ENCODE measurements at places on chromosomes 4 and X.

DNA sequence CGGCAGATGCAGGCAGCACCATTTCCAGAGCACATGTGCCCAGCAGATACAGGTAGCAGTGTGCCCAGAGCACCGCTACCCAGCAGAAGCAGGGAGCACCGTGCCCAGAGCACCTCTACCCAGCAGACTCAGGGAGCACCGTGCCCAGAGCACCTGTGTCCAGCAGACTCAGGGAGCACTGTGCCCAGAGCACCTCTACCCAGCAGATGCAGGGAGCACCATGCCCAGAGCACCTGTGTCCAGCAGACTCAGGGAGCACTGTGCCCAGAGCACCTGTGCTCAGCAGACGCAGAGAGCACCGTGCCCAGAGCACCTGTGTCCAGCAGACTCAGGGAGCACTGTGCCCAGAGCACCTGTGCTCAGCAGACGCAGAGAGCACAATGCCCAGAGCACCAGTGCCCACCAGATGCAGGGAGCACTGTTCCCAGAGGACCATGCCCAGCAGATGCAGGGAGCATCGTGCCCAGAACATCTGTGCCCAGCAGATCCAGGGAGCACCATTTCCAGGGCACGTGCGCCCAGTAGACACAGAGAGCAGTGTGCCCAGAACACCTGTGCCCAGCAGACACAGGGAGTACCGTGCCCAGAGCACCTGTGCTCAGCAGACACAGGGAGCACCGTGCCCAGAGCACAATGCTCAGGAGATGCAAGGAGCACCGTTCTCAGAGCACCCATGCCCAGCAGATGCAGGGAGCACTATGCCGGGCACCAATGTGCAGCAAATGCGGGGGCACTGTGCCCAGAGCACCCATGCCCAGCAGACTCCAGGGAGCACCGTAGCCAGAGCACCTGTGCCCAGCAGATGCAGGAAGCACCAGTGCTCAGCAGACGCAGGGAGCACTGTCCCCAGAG lies 236.4 kb downstream of the DHRSX start:
- no peak for DNase-seq

DNA sequence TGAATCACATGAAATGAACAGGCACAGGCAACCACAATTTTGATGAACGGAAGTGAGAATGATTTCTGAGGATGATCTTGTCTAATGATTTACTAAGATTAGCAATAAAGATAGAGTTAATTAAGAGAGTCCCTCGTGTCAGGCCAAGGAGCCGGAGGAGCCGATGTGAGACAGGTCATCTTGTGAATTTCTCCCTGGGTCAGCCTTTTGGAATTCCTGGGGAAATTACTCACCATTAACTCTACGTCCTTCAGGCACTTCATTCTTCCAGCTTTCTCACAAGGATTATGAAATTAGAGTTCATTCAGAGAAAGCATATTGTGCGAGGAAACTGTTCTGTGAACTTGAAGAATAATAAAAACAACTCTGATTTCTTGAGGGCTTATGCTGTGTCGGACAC lies 86.7 kb downstream of the PSAPL1 start:
- DNase-seq: peak; percentile 59

DNA sequence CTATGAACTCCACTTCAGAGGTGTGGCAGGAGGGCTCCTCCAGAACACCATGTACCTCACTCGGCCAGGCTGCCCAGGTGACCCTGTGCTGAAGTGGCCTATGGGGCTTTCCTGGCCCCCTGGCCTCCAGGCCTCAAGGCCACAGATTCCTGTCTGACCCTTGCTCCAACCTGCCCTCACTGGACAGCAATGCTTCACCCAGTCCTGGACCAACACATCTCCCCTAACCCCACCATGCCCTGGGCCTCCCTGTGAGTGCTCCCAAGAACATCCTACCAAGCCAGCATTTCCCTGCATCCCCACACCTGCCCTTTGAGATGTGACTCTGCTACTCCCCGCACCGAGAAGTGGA lies 10.5 kb downstream of the ZFYVE28 start:
- no peak for DNase-seq

- peak; percentile 20 for DNase-seq
These were observed 2442.0 kb downstream of the PCDH7 start for GRCh38 chr4:33162122-33162521.

DNA sequence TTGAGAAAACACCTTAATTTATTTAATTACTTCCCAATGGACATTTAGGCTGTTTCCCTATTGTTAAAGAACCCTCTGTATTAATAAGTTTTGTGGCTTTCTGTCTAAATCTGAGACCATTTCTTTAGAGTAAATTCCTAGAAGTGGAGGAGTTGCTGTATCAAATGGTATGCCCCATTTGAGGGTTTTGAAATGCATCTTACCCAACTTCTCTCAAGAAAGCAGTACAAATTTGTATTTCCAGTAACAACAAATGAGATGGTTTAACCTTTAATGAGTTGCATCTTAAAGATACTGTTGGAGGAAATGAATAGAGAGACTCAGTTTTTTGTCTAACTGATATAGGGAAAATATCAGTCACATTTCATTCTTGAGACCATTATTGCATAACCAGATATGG lies 70.5 kb upstream of the CBLL2 start:
- DNase-seq: peak; percentile 20

DNA sequence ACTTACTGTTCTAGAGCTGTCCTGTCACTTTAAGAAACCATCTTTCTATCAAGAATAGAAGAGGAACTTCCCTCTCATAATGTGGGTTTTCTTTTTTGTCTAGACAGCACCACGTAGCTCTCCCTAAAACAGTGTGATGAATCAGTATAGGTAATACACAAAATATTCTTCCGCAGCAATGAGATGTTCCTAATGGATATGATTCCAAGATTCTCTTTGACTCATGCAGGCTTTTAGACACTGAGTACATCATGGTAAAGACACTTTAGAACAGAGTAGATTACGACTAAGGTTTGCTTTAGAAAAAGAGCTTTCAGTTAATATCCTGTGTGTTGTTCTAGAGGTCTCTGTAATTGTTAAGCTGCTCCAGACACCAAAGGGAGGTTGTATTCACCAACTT lies 69.8 kb downstream of the PTTG2 start:
- no peak for DNase-seq

DNA sequence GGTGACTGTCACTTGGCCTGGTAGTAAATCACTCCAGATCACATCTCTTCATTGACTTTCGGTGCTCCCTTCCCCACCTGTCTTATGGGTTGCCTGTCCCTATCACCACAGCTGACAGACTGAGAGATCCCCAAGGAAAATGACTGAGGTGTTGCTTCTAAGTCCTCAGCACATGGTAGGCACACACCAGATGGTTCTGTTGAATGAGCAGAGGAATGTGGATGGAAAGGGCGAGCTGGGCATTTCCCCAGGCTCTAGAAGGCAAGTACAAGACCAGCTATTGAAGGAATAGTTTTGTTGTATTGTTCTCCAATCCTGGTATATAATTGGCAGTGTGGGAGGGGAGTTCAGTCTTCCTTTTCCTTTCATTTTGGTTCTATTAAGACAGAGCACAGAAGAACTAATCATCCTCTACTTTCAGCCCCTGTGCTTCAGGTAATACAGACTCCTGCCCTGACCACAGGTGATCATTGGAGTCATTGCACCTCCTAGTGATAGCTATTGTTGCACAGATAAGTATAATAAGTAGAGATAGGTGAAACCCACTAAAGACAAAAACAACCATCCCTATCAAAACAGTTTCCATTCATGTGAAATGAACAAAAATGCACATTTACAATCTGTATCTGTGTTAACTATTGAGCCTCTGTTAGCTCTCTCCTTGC lies 158.6 kb downstream of the TRAM1L1 start:
- DNase-seq: no peak

GRCh38 chrX:153628129-153628528 lies 18.9 kb upstream of the DUSP9 start:
- no peak for DNase-seq

- DNase-seq: peak; percentile 50
These were observed 15.4 kb upstream of the FAM9C start for GRCh38 chrX:13059637-13060499.

DNA sequence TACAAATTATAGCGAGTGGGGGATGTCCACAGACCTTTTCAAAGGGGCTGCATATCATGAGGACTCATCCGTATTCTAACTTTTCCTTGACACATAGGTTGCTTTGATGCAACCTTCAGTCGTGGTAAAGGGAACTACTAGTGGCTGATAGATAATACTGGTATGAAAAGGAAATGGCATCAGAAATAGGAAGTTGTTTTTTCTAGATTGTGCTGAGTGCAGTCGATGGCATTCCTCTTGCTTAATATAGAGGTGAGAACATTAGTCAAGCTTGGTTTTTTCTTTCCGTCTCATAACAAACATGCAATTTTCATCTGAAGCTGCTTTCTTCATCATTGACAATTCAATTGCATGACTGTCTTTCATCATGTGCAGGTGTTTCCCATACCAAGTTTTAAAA lies 16.6 kb downstream of the ENPEP start:
- no peak for DNase-seq

- no peak for DNase-seq
These were observed 571.1 kb downstream of the PCDH7 start for GRCh38 chr4:31291238-31291637.

DNA sequence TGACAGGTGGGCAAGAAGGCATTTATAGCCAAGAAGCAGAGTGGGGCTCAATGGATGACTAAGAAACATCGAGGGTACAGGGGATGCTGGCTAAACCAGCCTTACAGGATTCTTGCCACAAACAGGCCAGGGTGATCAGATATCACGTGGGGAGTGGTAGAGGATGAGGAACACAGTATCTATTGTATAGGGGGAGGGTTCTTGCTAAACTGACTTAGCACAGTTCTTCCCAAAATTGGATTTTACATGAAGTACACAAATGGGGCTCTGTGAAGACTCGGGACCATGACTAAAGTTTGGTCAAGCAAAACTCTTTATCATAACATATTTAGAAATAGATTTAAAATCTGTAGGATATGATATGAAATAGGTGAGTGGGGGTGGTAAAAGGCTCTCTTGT lies 144.0 kb upstream of the ATOH1 start:
- DNase-seq: no peak

DNA sequence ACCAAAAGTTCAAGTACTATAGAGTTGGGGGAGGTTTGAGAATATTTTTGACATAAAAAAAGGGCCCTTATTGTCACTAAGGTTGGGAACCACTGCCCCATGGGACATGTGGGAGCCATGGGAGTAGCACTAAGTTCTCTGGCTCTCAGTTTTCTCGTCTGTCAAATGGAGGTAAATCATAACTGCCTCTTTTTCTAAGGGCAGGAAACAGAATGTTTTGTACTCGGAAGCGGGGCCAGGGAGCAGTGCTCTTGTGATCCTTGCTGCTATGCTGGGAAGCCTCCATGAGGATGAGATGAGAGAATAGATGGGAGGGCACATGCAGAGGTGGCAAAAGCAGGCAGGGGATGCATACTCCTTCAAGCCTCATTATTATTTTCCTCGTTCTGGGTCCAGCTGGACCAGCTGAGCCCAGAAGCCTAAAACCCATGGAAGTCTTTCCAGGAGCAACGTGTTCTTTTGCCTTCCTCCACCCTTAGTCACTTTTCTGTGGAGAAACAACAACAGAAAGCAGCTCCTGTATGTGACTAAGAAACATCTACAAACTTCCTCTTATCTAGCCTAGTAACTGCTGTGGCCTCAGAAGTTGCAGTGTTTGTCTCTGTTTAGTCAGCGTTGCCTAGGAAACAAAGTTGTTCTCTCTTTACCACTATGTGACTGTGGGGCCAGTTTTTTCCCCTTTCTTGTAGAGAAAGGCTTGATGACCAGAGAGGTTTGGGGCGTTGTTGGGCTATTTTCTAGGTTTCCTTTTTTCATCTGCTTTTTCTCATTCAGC lies 64.8 kb downstream of the TSC22D3 start:
- peak; percentile 77 for DNase-seq

GRCh38 chr4:23279377-23279986 lies 586.7 kb downstream of the GBA3 start:
- DNase-seq: peak; percentile 47

DNA sequence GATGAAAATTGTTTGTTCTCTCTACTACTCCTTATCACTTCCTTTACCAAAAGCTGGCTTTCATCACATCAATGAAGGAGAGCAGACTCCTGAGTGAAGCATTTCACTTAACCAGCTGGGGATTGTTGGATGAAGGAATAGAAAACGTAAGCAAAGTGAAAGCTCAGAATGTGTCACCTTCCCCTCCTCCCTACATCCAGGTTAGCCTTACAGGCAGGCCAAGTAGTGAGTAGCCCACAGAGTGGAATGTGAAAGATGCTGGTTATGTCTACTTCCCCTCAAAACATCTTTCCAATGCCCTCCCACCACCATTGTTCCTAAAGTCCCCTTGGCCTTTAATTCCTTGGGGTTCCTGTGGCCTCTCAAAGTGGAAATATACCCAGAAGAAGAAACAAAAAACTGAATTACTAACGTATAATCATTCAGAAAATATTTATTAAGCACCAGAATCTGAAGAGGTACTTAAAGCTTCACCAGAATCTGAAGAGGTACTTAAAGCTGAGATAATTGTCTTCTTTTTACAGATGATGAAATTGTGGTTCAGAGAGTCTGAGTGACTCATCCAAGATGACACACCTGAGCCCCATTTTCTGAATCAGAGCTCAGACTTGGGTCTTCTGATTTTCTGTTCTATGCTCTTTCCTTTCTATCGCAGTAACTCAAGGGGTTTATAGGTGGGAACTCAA lies 6.5 kb downstream of the P2RY4 start:
- peak; percentile 13 for DNase-seq

GRCh38 chr4:2442175-2442993 lies 23.6 kb downstream of the CFAP99 start:
- no peak for DNase-seq

DNA sequence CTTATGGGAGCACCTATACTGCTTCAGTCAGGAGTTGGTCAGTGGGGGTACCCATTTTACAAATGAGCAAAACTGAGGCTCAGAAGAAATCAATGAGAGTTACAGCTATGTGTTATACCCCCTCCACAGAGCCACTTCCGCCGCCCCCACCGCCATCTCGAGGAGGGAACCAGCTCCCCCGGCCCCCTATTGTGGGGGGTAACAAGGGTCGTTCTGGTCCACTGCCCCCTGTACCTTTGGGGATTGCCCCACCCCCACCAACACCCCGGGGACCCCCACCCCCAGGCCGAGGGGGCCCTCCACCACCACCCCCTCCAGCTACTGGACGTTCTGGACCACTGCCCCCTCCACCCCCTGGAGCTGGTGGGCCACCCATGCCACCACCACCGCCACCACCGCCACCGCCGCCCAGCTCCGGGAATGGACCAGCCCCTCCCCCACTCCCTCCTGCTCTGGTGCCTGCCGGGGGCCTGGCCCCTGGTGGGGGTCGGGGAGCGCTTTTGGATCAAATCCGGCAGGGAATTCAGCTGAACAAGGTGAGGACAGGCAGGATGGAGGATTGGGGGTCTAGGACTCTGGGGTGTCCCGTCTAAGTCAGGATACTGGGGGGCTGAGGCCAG lies 5.0 kb downstream of the WAS start:
- DNase-seq: no peak

DNA sequence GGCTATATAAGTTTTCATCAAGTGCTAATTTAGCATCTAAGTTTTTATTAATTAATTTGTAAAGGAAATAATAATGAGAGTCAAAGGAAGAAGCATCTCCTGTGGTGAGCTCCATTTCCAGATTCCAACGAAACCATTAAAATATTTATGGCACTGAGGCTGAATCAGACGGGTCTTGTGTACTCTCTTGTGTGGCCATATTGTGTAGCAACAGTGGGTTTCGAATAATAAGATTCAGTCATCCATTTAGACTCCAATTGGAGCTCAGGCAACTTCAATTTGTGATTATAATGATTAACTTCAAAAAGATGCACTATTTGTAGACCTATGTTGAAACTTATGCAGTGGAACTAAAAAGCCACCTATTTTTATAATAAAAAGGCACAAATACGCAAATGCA lies 82.4 kb downstream of the SNCA start:
- no peak for DNase-seq
